Sciatic nerve (tissue), 2 donors: ENCODE measurements at places on chromosomes 1 and 21. TPM values are rescaled to one million over a fixed set of nuclear protein-coding genes. Genes with fewer than 3 reads are reported as not detected.

DNA sequence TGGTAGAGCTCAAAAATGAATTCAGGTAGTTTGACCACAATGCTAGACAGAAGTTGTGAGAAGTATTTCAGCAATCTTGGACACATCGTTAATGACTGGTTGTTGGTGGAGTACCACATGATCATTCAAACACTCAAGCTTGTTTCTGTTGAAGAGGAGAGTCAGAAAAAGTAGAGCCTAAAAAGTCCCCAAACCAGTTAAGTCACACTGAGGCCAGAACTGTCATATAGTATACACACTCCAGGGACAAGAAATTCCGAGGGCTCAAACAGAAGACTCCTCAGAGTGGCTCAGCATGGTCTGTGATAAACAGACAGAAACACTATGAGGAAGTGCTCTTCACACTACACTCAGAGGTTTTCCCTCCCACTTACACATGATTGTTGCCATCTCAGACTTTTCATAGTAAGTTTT is 5.8 kb downstream of the TRIM33 start:
- no peak for DNase-seq

- DNase-seq: no peak
These were observed 3.0 kb downstream of the CRCT1 start for GRCh38 chr1:152517237-152517811.

DNA sequence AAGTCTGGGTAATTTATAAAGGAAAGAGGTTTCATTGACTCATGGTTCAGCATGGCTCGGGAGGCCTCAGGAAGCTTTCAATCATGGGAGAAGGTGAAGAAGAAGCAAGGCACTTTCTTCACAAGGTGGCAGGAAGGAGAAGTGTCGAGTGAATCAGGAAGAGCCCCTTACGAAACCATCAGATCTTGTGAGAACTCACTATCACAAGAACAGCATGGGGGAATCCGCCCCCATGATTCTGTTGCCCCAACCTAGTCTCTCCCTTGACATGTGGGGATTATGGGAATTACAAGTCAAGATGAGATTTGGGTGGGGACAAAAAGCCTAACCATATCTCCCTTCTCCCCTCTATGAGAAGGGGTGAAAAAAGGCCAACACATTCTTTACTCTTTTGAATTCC is 11.2 kb upstream of the IVNS1ABP start:
- DNase-seq: no peak

DNA sequence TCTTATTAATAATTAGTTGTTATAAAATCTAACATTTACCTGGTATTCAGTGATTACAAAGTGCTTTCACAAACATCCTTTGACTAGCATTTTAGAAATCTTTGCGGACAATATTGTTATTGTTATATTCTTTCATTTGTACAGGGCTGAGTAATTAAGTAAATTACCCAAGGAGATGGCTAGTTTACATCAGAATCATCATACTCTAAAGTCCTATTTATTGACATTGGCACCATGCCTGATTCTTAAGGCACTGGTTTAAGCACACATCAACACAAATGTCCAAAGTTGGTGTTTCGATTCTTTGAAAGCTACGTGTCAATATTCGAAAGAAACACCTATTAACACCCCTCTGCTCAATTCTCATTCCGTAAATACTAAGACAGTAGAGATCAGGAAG is 424.6 kb upstream of the CHRM3 start:
- no peak for DNase-seq

DNA sequence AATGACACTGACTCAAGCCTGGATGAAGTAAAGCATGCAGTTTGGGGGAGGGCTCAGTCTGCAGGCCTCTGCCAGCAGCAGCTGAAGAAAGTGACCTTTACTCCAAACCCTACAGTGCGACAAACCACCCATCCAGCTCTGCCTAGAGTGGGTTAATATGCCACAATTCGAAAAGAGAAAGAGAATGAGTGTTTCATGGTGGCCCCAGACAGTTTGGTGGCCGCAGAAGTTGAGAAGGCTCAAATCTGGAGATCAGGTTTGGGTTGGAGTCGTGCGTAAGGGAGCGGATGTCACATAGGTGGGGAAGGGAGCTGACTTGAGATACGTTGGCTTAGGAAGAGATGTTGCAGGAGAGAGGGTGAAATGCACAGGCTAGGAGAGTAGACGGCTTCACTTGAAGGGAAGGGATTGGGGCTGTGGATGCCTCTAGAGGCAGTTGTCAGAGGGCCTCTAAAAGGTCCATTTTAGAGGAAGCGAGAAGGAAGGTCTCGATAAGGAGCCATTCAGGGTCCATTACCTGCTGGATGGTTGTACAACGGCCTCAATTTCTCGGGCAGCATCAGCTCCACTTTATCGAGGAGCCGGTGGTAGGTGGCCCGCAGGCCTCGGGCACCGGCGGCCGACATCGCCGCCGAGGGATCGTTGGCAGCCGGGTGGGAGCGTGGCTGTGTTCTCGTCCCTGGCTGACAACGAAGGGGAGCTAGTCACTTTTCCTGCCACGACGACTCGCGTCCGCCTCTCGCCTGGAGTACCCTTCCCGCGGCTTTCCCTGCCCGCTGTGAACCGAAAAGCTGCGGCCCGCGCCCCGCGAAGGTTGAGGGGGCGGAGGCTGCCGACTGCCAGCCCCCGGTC is 1.0 kb upstream of the DCAF6 start:
- no peak for DNase-seq

GRCh38 chr1:95534985-95535384 is 301.0 kb downstream of the RWDD3 start:
- DNase-seq: no peak

The FAM3B gene
- 0.80 TPM for total RNA-seq

The MAEL gene
- 0.62 TPM for total RNA-seq
